ENCODE measurements at places on chromosomes 4 and X. TPM values are rescaled to one million over a fixed set of nuclear protein-coding genes. Genes with fewer than 3 reads are reported as not detected.

GRCh38 chrX:103475381-103475780 lies 43.9 kb downstream of the RAB40A start:
- no peak for DNase-seq
- no peaks in the 10 kb centered on the region for H3K4me1 ChIP-seq
- no peaks in the 10 kb centered on the region for H3K36me3 ChIP-seq
- no peak overlapping the region for H3K27ac ChIP-seq
- no peaks in the 10 kb centered on the region for H3K27me3 ChIP-seq

DNA sequence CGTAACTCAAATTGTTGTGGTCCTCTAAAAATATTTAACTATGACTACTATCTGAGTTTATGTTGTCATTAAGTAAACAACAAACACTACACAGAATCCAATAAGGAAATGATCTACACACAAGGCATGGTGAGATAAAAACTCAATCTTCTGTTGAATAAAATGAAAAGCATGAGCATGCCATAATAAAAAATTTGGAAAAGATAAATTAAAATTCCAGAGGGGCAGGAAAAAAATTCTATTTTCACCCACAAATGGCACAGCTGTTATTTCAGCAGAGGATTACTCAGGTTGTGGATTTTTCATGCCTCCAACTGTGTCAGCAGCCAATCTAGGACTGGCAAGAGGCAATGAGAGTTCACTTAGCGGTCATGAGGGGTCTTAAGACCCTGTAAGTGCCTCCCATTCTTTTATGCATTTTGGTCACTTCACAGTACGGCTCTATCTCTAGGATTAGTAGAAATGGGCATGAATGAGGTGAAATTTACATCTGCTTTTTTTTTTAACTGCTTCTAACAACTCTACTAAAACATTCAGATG lies 639.8 kb upstream of the DIPK2B start:
- no peaks in the 10 kb centered on the region for H3K4me1 ChIP-seq
- H3K4me3 ChIP-seq: no peak overlapping the region
- DNase-seq: no peak
- H3K36me3 ChIP-seq: no peaks in the 10 kb centered on the region

DNA sequence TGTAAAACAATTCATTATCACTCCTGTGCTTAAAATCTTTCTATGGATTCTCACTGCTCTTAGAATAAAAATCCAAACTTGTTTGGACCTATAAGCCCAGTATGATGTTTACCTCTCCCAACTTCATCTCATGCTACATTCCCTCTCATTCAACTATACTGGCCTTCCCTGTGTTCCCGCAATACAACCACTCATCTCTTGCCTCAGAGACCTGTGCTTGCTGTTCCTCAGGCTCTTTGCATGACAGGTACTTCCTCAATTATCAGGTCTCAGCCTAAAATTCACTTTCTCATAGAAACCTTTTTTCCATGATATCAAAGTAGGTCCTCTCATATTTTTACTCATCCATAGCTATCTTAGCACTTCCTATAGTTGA lies 71.7 kb downstream of the ENOX2 start:
- no peak overlapping the region for H3K4me3 ChIP-seq
- no peaks in the 10 kb centered on the region for H3K27me3 ChIP-seq
- no peaks in the 10 kb centered on the region for H3K36me3 ChIP-seq
- no peaks in the 10 kb centered on the region for H3K4me1 ChIP-seq

Gene FAT1
- total RNA-seq: 106 TPM
